ENCODE measurements at places on chromosomes 11 and 22. TPM values are rescaled to one million over a fixed set of nuclear protein-coding genes. Genes with fewer than 3 reads are reported as not detected.

The PANX3 gene
- total RNA-seq: not detected

The PRSS23 gene
- total RNA-seq: not detected

The TREH gene
- not detected for total RNA-seq

The SYCE3 gene
- total RNA-seq: not detected

The E2F8 gene
- total RNA-seq: 0.35 TPM

The BTG4 gene
- not detected for total RNA-seq

GRCh38 chr22:50190941-50191741, 5.4 kb downstream of the TRABD start:
- peak overlapping the region; percentile 75 for H3K4me3 ChIP-seq
- no peaks in the 10 kb centered on the region for H3K27me3 ChIP-seq
- peak; percentile 73 for DNase-seq

DNA sequence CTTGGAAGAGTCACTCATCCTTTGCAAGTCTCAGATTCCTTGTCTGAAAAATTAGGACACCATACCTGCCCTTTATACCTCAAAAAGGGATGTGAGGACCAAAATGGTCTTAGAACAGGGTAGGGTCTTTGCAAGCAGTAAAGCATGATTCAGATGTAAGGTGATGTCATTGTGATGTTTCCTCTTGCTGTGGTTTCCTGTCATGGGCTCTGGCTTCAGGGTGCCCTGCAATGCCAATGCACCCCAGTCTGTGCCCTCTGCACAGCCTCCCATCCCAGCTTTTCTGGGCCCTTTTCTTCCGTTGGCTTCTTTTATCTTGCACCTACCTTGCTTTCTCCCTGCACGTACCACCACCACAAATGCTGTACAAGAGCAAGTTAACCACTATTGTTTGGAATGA, 87.8 kb upstream of the NNMT start:
- H3K4me3 ChIP-seq: peak overlapping the region; percentile 61
- H3K27ac ChIP-seq: no peak overlapping the region
- no peaks in the 10 kb centered on the region for H3K36me3 ChIP-seq
- peaks cover 29% of the 10 kb centered on the region for H3K4me1 ChIP-seq
- peak; percentile 5 for DNase-seq
- H3K27me3 ChIP-seq: no peaks in the 10 kb centered on the region

- no peaks in the 10 kb centered on the region for H3K36me3 ChIP-seq
- H3K4me3 ChIP-seq: no peak overlapping the region
- peaks cover 17% of the 10 kb centered on the region for H3K4me1 ChIP-seq
- no peak for DNase-seq
- H3K27me3 ChIP-seq: peaks cover 50% of the 10 kb centered on the region
- H3K27ac ChIP-seq: no peak overlapping the region
Measured at GRCh38 chr11:20161230-20161918, 1.1 kb upstream of the DBX1 start.

- H3K36me3 ChIP-seq: no peaks in the 10 kb centered on the region
- H3K27ac ChIP-seq: no peak overlapping the region
- H3K27me3 ChIP-seq: no peaks in the 10 kb centered on the region
- no peak for DNase-seq
- peaks cover 3% of the 10 kb centered on the region for H3K4me1 ChIP-seq
- H3K4me3 ChIP-seq: no peak overlapping the region
Measured at GRCh38 chr11:14435717-14436512, 63.7 kb downstream of the COPB1 start.

GRCh38 chr11:86192519-86193257, 51.9 kb upstream of the EED start:
- no peaks in the 10 kb centered on the region for H3K36me3 ChIP-seq
- H3K4me1 ChIP-seq: peaks cover 11% of the 10 kb centered on the region
- H3K27ac ChIP-seq: peak overlapping the region; percentile 35

- no peak for DNase-seq
- no peak overlapping the region for H3K4me3 ChIP-seq
- H3K27ac ChIP-seq: no peak overlapping the region
Measured at GRCh38 chr22:36423461-36424404, 36.0 kb upstream of the MYH9 start.

DNA sequence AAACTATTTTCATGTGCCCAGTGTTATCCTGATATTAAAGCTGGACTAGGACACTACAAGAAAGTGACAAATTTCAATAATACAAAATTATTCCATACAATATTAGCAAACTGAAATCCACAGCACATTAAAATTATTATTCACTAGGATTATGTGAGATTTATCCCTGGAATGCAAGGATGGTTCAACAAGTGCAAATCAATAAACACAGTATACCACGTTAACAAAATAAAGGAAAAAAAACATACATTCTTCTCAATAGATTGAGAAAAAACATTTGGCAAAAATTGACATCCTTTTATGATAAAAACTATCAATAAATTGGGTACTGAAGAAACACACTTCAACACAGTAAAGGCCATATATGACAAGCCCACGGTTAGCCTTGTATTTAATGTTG, 1758.2 kb upstream of the RAG2 start:
- no peaks in the 10 kb centered on the region for H3K4me1 ChIP-seq
- no peak for DNase-seq
- H3K36me3 ChIP-seq: no peaks in the 10 kb centered on the region
- no peak overlapping the region for H3K27ac ChIP-seq
- H3K27me3 ChIP-seq: no peaks in the 10 kb centered on the region

GRCh38 chr11:85939099-85940015, 84.2 kb downstream of the CCDC83 start:
- no peaks in the 10 kb centered on the region for H3K4me1 ChIP-seq
- no peak for DNase-seq
- no peaks in the 10 kb centered on the region for H3K36me3 ChIP-seq
- no peaks in the 10 kb centered on the region for H3K27me3 ChIP-seq
- H3K27ac ChIP-seq: no peak overlapping the region

GRCh38 chr11:124669193-124669592, 4.3 kb downstream of the SIAE start:
- H3K4me1 ChIP-seq: peaks cover 19% of the 10 kb centered on the region
- H3K4me3 ChIP-seq: no peak overlapping the region
- H3K36me3 ChIP-seq: no peaks in the 10 kb centered on the region
- H3K27ac ChIP-seq: no peak overlapping the region
- DNase-seq: peak; percentile 62

DNA sequence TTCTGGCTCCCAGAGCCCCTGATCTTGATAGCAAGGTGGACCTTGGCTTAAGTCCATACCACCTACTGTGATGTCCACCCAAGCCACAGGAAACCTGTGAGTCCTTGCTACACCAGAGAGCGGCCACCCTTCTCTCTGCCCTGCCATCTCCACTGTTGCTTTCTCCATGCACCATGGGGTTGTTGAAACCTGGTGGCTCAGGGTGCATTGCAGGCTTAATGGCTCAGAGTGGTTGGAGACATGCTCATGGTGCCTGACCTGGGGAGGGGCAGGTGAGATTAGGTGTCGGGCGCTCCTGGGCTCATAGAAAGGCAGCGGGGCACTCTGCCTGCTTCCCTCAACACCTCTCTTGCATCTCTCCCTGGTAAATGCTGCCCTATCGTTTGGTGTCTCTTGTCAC, 25.0 kb upstream of the CACNG2 start:
- no peaks in the 10 kb centered on the region for H3K4me1 ChIP-seq
- H3K4me3 ChIP-seq: no peak overlapping the region
- H3K36me3 ChIP-seq: no peaks in the 10 kb centered on the region
- H3K27me3 ChIP-seq: no peaks in the 10 kb centered on the region

DNA sequence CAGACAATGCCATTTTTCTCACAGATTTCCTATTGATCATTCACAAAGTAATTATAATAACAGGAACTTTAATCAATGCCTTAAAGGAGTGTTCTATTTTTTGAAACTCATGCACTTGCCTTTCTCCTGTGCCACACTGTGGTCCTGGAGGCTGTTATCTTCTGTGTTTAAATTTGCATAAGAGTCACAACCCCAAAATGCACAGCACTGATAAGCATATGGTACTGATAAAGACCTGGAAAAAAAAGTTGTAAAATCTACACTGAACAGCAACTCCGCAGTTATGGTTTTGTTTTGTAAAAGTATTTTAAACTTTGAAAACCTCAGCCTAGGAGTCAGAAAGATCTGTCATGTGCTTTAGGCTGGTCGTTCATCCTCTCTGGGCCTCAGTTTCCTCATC, 9.1 kb upstream of the CCDC34 start:
- H3K36me3 ChIP-seq: no peaks in the 10 kb centered on the region
- peaks cover 2% of the 10 kb centered on the region for H3K27me3 ChIP-seq
- no peak for DNase-seq
- H3K27ac ChIP-seq: no peak overlapping the region

- H3K4me1 ChIP-seq: no peaks in the 10 kb centered on the region
- H3K27me3 ChIP-seq: no peaks in the 10 kb centered on the region
- no peak overlapping the region for H3K27ac ChIP-seq
- no peak overlapping the region for H3K4me3 ChIP-seq
Measured at GRCh38 chr11:15801616-15802015, 554.7 kb downstream of the SOX6 start.

- no peak overlapping the region for H3K27ac ChIP-seq
- no peak overlapping the region for H3K4me3 ChIP-seq
- H3K27me3 ChIP-seq: no peaks in the 10 kb centered on the region
- H3K36me3 ChIP-seq: no peaks in the 10 kb centered on the region
- no peak for DNase-seq
- no peaks in the 10 kb centered on the region for H3K4me1 ChIP-seq
Measured at GRCh38 chr22:47588578-47588960, 826.1 kb downstream of the TBC1D22A start.

- H3K4me1 ChIP-seq: no peaks in the 10 kb centered on the region
- no peak overlapping the region for H3K4me3 ChIP-seq
- H3K27ac ChIP-seq: no peak overlapping the region
- DNase-seq: no peak
- no peaks in the 10 kb centered on the region for H3K36me3 ChIP-seq
Measured at GRCh38 chr11:15119352-15119751, 4.6 kb downstream of the INSC start.

DNA sequence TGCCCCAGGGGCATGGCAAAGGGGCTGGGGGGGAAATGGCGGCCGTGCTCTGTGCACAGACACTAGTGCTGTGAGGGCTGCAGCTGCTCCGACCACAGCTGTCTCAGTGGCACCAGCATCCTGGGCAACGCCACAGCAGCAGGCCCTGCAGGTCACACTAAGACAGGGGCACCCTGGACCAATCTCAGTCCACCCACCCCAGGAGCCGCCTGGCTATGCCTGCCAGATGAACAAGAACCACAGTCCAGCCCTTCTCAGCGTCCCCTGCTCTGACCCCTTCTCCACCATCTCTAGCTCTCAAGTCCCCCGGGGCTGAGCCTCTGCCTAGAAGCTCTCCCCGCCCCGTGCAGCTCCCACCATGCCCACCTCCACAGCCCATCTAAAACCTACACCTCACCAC, 16.5 kb downstream of the TUBGCP6 start:
- H3K27ac ChIP-seq: no peak overlapping the region
- DNase-seq: no peak
- no peak overlapping the region for H3K4me3 ChIP-seq
- H3K36me3 ChIP-seq: peaks cover 52% of the 10 kb centered on the region
- H3K27me3 ChIP-seq: no peaks in the 10 kb centered on the region
- H3K4me1 ChIP-seq: no peaks in the 10 kb centered on the region

GRCh38 chr11:110713449-110713776, 1.2 kb upstream of the ARHGAP20 start:
- peaks cover 19% of the 10 kb centered on the region for H3K4me1 ChIP-seq
- no peak overlapping the region for H3K27ac ChIP-seq
- H3K27me3 ChIP-seq: peaks cover 51% of the 10 kb centered on the region
- no peak for DNase-seq

GRCh38 chr22:40637183-40638150, 948 bp upstream of the MRTFA start:
- no peaks in the 10 kb centered on the region for H3K27me3 ChIP-seq
- peak overlapping the region; percentile 93 for H3K4me3 ChIP-seq
- H3K27ac ChIP-seq: peak overlapping the region; percentile 89

- H3K4me3 ChIP-seq: no peak overlapping the region
- H3K4me1 ChIP-seq: no peaks in the 10 kb centered on the region
Measured at GRCh38 chr22:46107089-46107664, 43.1 kb upstream of the PPARA start.

DNA sequence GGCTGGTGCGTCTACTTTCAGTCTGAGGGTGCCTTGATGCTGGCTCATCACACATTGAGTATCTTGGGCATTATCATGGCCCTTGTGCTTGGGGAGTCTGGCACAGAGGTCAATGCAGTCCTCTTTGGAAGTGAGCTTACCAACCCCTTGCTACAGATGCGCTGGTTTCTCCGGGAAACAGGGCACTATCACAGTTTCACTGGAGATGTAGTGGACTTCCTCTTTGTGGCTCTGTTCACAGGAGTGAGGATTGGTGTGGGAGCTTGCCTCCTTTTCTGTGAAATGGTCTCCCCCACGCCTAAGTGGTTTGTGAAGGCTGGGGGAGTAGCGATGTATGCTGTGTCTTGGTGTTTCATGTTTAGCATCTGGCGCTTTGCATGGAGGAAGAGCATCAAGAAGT, 4.9 kb downstream of the TLCD5 start:
- DNase-seq: no peak
- no peaks in the 10 kb centered on the region for H3K36me3 ChIP-seq
- H3K4me1 ChIP-seq: peaks cover 24% of the 10 kb centered on the region
- peaks cover 2% of the 10 kb centered on the region for H3K27me3 ChIP-seq
- no peak overlapping the region for H3K27ac ChIP-seq

DNA sequence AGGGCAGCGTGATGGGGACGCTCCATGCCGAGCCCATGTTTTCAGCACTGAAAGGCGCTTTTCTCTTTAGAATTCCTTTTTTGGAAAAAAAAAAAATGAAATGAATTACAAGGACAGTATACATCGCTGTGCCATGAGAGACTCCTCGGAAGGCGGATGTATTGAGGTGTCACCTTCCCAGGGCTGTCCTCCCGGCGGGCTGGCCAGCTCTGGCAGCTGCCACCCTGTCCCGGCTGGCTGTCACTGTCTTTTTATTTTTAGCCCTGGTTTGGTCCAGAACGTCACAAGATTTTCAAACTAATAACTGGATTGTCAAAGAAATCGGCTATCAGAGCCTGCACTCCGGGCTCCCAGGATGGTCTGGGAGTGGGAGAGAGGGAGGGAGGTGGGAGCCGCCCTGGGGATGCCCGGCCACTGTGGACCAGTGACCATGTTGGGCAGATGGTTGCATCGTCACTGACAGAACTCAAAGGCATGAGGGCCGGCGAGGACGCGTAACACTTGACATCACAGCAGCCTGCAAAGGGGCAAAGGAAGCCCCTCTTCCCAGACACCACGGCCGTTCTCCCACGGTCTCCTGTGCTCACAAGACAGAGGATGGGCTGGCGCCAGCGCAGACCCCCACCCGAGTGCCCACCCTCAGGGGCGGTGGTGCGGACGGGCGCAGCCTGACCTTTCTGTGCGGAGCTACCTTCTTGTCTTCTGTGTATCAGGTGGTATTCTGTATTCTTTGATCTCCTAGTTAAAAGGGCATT, 392.9 kb downstream of the TBC1D22A start:
- H3K4me1 ChIP-seq: no peaks in the 10 kb centered on the region
- peaks cover 5% of the 10 kb centered on the region for H3K36me3 ChIP-seq
- no peak for DNase-seq

GRCh38 chr11:34219279-34219678, 113.8 kb downstream of the NAT10 start:
- H3K36me3 ChIP-seq: no peaks in the 10 kb centered on the region
- H3K27me3 ChIP-seq: no peaks in the 10 kb centered on the region
- no peak for DNase-seq
- H3K4me3 ChIP-seq: no peak overlapping the region
- no peaks in the 10 kb centered on the region for H3K4me1 ChIP-seq
- H3K27ac ChIP-seq: no peak overlapping the region

GRCh38 chr22:49996518-49997250, 15.9 kb downstream of the IL17REL start:
- no peaks in the 10 kb centered on the region for H3K36me3 ChIP-seq
- H3K4me3 ChIP-seq: no peak overlapping the region
- H3K27me3 ChIP-seq: no peaks in the 10 kb centered on the region
